ENCODE measurements at places on chromosomes 4 and X. TPM values are rescaled to one million over a fixed set of nuclear protein-coding genes. Genes with fewer than 3 reads are reported as not detected.

The ETDB gene
- not detected for polyA plus RNA-seq

The SMIM9 gene
- polyA plus RNA-seq = not detected

- no peak for DNase-seq
Observed at GRCh38 chrX:16848541-16848940, 21.6 kb downstream of the RBBP7 start.

DNA sequence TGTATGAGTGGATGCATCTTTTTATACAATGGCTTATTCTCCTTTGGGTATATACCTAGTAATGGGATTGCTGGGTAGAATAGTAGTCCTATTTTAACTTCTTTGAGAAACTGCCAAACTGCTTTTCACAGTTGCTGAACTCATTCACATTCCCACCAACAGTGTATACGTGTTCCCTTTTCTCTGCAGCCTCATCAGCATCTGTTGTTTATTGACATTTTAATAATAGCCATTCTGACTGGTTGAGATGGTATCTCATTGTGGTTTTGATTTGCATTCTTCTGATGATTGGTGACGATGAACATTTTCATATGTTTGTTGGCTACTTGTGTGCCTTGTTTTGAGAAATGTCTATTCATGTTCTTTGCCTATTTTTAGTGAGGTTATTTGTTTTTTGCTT is 687.0 kb upstream of the EPHA5 start:
- no peak for DNase-seq

- peak; percentile 53 for DNase-seq
Observed at GRCh38 chr4:157978680-157979361, 194.0 kb downstream of the GASK1B start.

Measured in right renal cortex interstitium (tissue), 3 donors.